ENCODE measurements at places on chromosomes 6 and 20.

- peak; percentile 76 for DNase-seq
Observed at GRCh38 chr6:43847741-43848630, 78.0 kb downstream of the VEGFA start.

DNA sequence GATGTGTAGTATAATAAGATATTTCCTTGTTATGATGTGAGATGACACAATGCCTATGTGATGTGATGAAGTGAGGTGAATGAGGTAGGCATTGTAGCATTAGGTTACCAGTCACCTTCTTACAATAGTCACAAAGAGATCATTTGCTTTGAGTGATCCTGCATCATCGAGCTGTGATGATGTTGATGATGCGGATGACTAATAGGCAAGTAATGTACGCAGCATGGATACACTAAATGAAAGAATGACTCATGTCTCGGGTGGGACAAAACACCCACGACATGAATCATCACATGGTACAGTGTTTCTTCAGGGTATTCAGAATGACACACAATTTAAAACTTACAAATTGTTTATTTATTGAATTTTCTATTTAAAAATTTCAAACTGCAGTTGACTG is 806.3 kb upstream of the GJE1 start:
- DNase-seq, result no peak

- no peak for DNase-seq
Observed at GRCh38 chr6:53564401-53565065, 19.6 kb upstream of the GCLC start.

DNA sequence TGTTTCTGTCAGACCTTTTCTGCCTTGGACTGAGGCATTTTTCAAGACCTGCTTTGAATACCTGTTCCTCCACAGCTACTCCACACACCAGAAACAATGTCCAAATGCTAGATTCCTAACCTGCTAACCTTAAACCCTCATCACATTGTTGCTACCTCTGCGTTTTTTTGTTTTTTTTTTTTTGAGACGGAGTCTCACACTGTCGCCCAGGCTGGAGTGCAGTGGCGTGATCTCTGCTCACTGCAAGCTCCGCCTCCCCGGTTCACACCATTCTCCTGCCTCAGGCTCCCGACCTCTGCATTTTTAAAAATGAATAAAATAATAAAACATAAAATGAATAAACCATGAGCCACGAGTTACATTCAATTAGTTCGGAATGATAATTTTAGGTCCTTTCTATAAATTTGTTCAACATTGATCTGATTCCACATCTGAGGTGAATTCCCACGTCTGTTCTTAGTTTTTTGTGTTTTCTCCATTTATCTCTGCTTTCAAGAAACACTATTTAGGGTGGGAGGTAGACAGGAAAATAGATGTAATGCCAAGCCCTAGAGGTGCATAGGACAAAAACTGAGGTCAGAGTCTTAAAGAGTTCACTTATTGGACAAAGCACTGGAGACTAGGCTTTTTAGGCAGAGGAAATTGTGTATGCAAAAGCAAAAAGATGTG is 1.3 kb downstream of the C6orf89 start:
- DNase-seq, result no peak

DNA sequence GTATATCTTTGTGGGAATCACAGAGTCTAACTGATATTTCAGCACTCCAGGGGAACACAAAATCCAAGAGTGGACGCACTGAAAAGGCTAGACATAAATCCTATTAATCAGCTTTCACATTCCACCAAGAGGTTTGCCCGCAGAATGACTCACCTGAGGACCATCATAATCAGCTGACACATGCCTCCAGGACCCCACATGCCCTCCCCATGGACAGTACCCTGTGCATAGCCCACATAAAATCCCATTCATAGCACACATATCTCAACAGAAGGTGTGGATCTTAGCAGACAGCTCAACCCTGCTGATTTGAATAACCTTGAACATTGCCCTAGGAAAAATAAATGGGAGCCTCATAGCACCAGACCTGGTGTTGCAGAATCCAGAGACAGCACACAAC is 246.8 kb upstream of the TENT5A start:
- no peak for DNase-seq

DNA sequence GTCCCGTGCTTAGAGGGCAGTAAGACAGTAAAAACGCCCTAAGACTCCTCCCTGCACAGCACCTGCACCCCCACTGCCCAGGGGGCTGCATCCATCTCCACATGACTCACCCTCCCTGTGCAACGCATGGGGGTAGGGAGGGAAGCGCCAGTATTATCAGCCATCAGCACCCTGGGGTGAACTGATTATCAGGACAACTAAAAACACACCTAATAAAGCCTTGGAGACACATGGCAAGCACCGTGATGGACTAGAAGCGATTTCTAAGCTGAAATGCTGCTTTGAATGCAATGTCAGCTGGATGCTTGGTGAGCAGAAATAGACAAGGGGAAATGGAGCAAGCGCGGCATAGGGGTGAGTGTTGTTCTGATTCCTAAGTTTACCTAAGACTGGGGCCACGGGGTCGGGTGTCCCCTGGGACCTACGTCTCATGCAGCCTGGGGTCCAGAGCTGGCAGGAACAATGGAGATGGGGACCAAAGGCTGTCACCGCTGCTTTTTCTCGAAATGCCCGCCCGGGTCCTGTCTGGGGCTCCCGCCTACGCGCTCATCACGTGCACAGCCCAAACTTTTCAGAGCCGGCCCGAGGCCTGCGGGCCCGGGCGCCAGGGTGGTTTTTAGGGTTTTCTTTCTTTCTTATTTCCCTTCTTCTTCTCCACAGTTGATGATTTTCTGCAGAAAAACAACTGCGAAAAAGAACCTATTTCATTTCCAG is 702 bp upstream of the TNFAIP3 start:
- no peak for DNase-seq

DNA sequence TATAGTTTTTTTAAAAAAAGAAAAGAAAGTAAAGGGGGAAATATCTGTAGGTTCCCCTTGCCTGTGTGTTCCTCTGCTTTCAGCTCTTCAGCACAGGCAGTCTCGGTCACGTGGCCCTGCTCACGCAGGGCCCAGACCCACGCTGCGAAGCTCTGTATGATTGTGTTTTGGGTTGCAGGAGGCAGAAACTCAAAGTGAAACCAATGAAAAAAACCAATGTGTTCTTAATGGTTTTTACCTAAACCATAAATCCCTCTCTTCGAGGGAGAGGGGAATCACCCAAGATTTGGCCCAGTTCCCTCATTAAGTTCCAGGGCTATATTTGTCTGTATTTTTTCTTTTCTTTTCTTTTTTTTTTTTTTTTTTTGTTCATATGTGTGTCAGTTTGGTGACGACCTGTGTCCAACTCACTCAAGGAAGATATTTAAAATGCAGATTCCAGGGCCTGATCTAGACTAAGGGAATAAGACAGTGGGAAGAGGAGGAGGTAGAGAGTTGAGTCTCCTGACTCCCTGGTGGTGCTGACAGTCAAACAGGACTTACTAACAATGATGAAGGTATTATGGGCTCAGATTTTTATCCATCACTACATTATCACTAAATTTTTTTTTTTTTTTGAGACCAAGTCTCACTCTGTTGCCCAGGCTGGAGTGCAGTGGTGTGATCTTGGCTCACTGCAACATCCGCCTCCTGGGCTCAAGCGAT is 33.8 kb upstream of the RREB1 start:
- peak; percentile 84 for DNase-seq
